Skin of body (tissue), 3 donors: ENCODE measurements at places on chromosomes 11 and 22. TPM values are rescaled to one million over a fixed set of nuclear protein-coding genes. Genes with fewer than 3 reads are reported as not detected.

- no peak for DNase-seq
These were observed 18.1 kb downstream of the PPP6R2 start for GRCh38 chr22:50361222-50361621.

DNA sequence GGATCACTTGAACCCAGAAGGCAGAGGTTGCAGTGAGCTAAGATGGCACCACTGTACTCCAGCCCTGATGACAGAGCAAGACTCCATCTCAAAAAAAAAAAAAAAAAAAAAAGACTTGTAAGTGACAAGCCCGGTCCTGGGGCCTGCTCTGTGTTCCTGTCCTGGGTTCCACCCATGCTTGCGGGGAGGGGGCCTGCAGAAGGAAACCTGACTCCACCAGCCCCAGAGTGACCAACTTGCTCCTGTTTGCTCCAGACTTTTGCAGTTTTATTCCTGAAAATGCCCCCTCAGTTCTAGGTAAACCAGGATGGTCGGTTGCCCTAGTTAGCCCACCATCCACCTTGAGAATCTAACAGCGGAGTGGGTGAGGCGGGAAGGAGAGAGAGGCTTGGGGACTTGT lies 10.1 kb upstream of the LRP5 start:
- no peak for DNase-seq

DNA sequence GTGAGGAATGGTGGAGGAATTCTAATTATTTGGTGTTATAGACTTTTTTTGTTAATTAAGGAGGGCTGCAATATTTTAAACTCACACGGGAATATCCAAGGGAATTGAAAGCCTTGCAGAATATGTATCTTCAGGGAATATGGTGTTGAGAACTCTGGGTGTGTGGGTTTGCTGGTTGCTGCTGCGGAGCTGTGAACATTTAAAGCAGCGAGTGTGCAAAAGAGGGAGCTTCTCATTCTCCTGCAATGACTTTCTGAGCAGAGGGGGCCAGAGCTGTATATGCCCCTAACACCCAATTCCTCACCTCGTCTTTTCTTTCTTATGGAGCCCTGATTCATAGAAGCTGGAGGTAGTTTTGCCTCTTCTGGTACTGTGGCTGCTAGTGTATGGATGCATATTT lies 217.7 kb downstream of the HIPK3 start:
- no peak for DNase-seq

- no peak for DNase-seq
These were observed 1.7 kb downstream of the TOM1 start for GRCh38 chr22:35301372-35301874.

GRCh38 chr11:25758145-25758661 lies 573.7 kb upstream of the ANO3 start:
- DNase-seq, result no peak

GRCh38 chr11:75734491-75735180 lies 17.0 kb downstream of the MOGAT2 start:
- no peak for DNase-seq

DNA sequence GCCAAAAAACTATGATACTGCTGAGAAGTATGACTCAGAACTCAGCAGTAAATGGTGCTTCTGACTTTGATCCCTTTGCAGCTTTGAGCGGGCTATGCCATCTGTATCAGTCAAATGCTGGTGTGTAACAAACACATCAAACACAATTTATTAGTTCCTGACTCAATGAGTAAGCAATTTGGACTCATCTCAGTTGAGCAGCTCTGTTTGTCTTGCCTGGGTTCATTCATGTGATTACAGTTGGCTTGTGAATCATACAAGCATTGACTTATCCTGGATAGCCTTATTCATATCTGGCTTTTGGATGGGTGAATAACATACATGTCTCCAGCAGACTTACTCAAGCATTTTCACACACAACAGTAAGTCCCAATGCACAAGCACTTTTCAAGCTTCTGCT lies 858.8 kb downstream of the METTL15 start:
- no peak for DNase-seq

The ACTN3 gene
- total RNA-seq, result 13.5 TPM

DNA sequence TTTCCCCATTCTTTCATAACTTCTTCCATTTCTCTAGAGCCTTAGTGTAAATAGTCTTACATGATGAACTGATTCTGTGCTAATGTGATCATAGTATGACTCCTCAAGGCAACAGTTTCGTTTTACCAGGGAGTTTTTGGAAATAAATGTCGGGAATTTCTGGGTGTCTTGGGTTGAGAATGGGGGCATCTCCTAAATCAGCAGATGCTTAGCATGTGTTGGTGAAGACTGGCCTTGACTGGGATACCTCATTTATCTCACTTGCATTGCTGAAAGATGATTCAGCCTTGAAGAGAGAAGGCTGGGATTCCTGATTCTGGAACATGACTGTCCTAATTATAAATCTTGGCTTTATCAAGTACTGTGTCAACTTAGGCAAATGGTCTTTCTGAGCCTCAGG lies 115.7 kb upstream of the C11orf87 start:
- DNase-seq, result no peak

DNA sequence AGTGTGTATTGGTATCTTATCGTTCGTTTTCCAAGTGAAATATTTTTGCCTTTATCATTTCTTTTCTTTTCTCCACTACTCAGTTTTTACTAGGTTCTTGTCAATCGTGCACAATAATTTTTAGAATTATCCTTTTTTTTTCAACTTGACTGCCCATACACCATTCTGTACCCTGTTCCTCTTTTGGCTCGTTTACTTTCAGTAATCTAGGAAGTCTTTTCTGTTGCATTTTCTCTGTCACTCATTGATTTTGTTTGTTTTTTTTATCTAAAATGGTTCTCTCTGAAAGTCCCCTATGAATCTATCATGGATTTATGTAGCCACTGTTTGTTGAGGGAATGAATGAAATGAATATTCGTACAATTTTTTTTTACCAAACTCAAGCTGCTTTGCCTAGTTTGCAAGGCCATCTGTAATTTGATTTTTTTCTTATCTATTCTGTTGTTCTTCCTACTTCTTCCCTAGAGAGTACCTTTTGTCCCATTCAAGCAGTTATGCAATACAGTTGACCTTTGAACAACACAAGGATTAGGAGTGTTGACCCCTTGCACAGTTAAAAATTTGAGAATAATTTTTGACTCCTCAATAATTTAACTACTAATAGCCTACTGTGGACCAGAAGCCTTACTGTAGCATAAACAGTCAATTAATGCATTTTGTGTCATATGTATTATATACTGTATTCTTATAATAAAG lies 166.3 kb downstream of the TMEM135 start:
- no peak for DNase-seq

DNA sequence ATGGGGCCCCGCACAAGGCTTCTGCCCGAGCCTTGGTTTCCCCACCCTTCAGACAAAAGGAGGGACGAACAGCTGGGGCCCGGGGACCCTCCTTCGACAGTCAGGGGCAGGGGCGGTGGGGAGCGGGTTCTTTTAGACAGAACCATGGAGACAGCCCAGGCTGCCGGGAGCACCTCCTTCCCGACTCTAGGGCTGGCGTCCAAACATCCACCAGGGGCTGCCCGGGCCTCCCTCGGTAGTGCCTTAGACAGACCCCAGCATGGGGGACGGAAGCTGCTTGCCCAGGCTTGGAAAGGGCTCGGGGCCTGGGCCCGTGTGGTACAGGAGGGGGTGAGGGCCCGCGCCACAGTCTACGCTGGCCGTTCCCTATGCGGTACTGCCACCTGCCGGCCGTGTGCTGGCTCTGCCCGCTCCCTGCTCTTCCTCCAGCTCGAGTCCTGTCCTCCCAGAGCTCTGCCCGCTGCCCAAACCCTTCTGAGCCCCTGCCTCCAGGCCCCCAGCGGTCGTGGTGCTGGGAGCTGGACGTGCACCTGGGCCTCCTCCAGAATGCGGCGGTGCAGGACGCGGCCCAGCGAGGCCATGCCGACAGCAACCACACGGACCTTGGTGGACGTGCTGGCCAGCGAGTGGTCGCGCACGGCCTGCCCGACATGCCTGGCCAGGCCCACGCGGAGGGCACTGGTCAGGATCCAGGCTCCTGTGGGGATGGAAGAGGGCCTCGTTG lies 20.1 kb downstream of the TSSC4 start:
- peak; percentile 55 for DNase-seq

DNA sequence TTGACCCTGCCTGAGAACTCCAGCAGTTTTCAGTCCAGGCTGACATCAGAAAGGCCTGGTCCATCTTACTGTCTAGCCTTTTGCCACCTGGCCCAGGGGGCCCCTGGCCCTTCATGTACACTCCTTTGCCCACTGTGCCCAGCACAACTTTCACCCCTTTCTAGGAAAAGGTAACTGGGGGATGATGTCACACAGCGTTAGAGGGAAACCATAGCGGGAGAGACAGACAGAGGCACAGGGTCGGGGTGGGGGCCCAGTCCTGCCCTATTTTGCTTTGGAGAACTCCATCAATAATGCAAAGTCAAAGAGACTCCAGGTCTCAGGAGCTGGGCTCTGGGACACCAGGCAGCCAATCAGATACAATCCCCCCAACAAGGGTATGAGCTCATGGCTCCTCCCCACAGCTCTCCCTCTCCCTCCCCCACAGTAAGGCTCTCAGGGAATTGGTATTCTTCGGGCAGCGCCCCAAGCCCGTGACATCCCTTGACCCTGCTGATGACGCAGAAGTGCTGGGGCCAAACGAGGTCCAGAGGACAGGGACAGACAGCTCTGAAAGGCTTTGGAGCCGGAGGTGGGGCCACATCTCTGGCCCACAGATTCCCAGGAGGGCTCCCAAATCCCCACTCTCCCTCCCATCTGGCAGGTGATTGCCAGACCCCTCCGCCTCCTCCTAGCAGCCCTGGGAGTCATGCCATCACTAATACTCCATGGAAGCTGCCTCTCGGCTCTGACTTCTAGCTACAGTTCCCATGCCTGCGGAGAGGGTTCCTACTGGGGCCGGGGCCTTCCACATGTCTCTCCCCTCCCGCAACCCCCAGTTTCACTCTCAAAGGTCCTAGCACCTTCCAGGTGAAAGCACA lies 5.9 kb downstream of the USP2 start:
- DNase-seq, result no peak

GRCh38 chr11:116071241-116071640 lies 567.0 kb upstream of the CADM1 start:
- no peak for DNase-seq

- no peak for DNase-seq
These were observed 24.0 kb downstream of the IGLL1 start for GRCh38 chr22:23556026-23556620.

DNA sequence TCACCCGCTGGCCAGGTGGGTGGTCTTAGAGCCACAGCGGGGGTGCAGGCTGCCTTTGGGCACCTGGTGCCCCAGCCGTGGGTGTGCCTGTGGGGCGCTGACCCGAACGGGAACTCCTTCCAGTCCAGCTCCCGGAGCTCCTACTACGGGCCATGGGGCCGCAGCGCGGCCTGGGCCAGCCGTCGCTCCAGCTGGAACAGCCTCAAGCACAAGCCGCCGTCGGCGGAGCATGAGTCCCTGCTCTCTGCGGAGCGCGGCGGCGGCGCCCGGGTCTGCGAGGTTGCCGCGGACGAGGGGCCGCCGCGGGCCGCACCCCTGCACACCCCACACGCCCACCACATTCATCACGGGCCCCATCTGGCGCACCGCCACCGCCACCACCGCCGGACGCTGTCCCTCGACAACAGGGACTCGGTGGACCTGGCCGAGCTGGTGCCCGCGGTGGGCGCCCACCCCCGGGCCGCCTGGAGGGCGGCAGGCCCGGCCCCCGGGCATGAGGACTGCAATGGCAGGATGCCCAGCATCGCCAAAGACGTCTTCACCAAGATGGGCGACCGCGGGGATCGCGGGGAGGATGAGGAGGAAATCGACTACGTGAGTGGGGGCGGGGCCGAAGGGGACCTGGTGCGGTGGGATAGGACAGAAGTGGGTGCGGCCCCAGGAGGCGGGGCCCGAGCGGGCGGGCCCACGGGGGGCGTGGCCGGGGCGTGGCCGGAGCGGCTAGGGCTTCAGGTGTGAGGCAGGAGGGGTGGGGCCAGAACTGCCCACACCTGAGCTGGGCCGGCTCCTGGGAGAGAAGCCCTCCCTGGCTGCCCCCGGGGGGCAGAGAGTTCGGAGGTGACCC lies 91.5 kb downstream of the CACNA1I start:
- DNase-seq, result no peak

DNA sequence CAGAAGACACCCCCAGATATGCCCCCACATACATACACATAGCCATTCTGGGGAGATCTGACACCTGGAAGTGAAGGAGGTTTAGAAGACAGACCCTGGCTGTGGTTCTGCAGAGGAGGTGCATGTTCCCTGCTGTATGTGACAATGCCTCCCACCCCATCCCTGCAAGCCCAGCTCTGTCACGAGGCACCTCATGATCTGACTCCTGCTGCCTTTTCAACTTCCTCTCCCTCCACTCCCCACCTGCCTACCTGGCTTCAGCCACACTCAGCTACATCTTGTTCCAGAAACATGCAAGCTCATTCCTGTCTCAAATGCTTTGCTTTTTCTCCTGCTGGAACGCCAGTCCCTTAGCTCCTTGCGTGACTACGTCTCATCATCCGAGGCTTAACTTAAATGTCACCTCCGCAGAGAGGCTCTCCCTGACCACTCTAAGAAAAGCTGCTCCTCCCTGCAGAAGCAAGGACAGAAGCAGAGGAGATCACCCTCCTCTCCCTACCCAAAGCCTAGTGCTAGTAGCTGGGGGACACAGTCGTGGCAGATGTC lies 114.5 kb downstream of the FEZ1 start:
- DNase-seq, result no peak

The CSF2RB gene
- 5.3 TPM for total RNA-seq

DNA sequence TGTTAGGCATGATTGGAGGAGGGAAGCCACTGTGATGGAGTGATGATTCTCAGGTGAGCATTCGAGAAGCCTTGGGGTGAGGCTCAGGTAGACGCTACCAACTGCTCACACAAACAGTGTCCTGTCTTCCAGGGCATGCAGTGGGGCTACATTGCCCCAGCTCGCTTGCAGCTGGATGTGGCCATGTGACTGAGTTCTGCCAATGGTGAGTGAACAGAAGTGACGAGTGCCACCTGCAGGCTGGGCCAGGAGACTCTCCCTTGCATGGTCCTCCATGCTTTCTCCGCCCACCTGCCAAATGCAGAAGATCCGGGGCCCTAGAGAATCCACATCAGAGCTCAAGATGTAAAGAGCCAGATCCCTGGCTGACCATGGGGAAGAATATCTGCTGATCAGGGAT lies 195.9 kb downstream of the BCR start:
- DNase-seq, result no peak

- no peak for DNase-seq
These were observed 39.8 kb downstream of the RELT start for GRCh38 chr11:73415854-73416615.

The GTSE1 gene
- 3.6 TPM for total RNA-seq

- no peak for DNase-seq
These were observed 26.1 kb upstream of the MUC5B start for GRCh38 chr11:1196516-1197391.

The KRTAP5-6 gene
- total RNA-seq, result not detected

DNA sequence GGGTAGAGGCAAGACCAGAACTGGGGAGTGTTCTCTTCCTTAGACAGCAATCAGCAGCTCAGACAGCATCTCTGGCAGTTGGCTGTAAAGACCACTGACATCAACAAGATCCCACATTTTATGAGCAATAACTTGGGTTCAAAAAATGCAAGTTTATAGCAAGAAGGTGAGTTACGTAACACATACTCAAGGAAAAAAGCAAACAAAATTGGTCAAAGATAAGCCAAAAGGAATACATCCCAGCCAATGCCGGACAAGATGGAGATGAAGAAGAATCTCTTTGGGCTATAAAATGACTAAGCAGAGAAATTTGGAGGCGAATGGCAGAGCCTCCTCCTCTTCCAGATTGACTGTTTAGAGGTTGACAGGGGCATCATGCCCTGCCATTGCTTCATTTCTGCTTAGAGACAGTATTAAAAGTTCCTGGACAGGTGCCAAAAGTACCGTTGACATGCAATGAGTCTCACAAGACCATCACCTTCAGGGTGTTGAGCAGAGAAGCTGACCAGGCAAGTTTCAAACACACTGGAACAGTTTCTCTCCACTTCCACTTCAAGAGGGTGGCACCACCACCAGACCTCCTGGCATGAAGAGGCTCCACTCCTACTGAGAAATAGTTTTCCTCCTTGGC lies 55.9 kb downstream of the ENDOD1 start:
- no peak for DNase-seq
